ENCODE measurements at places on chromosomes 7 and 10.

GRCh38 chr10:125799451-125800182 is 23.4 kb downstream of the UROS start:
- DNase-seq = no peak

- no peak for DNase-seq
Measured at GRCh38 chr10:24080207-24080606, 128.7 kb upstream of the KIAA1217 start.

- no peak for DNase-seq
Measured at GRCh38 chr10:35451151-35452016, 115.1 kb downstream of the CCNY start.

DNA sequence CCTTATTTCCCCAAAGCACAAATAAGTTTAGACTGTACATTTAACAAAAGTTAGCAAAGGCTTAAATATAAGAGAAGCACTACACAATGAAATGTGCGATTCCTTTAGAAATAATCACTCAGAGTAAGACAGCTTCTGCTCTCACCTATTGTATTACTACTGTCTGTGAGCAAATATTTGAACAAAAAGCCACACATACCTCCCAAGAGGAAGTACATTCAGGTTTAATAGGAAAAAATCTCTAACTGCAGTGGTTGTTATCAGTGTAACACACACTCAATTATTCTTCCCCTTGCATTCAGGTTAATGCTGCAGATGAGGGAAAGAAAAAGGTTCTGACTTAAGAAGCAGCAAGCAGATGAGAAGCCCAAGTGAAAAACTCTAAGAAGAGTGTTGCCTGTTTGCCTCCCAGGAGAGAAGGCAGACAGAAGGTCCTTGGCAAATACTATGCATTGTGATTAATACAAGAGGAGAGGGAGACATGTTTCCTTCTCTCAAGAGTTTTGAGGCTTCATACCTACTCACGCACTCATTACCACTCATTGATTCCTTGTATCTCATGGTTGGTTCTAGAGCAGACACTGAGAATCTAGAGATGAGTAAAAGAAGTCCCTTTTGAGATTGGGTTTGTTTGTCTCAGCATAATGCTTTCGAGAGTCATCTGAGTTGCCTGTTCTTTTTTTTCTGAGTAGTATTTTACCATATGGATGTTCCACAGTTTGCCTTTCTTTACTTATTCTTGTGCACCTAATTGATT is 13.6 kb downstream of the GIMAP4 start:
- peak; percentile 44 for DNase-seq

DNA sequence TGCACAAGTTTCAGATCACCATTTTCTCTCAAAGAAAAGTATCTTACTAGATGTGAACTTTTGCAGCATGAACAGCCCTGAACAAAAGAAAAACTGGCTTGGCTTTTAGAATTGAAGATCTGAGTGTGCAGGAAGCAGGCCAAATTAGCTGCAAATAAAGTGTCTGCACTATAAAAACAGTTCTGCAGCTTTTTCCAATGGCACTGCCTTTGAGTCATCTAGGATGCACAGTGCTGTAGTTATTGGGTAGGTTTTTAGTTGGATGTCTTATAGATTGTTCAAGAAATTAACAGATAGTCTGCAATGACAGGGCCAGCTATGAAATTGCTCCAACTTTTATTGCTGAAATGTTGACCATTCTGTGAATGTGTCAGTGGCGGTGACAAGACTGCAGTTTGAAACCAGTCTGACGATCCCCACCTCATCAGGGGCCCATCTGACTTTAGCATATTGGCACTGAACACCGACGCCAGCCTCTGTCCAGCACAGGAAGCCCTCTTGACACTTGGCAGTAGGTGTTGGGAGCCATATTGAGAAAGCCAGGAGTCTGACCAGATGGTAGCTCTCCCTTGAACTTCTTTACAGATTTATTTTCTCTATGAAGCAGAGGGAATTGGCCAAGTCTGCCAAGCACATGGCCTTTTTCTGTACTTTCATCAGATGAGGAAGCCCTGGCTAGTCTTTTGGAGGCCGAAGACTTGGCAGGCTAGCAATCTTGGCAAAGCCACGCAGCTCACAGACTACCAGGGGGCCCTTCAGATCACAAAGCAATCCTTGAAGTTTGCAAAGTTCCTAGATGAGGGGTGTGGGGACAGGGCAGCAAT is 490.6 kb downstream of the NEBL start:
- no peak for DNase-seq

DNA sequence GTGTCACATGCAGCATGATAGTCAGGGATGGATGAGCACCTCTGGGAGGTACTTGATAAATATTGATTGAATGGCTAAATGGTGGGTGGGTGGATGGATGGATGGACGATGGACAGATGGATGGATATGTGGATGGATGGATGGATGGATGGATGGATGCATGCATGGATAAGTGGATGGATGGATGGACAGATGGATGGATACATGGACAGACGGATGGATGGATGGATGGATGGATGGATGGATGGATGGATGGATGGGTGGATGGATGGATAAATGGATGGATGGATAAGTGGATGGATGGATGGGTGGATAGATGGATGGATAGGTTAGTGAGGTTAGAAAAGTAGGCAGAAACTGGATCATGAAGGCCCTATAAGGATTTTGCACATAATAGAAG is 37.4 kb downstream of the PTPRE start:
- DNase-seq = no peak

All from PC-3 (cell line).